ENCODE measurements at places on chromosomes 13 and 19. TPM values are rescaled to one million over a fixed set of nuclear protein-coding genes. Genes with fewer than 3 reads are reported as not detected.
A peak's percentile ranks its signal among the peaks of the same experiment; 100 is the strongest.

DNA sequence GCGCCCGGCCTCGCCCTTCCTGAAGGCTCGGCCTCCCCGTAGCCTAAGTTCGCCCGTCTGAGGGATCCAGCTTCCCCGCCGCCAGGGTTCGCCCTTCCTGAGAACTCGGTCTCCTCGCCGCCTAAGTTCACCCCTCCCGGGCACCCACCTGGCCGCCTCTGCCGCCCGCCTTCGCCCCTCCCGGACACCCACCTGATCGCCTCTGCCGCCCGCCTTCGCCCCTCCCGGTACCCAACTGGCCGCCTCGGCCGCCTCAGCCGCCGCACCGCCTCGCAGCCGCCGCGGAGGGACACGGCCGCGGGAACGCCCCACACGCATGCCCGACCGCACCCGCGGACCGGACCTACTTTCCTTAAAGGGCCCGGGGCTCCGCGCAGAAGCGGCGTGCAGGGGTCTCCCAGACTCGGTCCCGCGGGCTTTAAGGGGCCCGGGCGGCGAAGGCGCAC lies at the start of gene MOB3A:
Gene MOB3A (minus strand): TSS at position 293 of the 446 bp plus-strand sequence. CDS start 17,766 bp downstream, outside the sequence.
- DNase-seq, result peak; percentile 90

DNA sequence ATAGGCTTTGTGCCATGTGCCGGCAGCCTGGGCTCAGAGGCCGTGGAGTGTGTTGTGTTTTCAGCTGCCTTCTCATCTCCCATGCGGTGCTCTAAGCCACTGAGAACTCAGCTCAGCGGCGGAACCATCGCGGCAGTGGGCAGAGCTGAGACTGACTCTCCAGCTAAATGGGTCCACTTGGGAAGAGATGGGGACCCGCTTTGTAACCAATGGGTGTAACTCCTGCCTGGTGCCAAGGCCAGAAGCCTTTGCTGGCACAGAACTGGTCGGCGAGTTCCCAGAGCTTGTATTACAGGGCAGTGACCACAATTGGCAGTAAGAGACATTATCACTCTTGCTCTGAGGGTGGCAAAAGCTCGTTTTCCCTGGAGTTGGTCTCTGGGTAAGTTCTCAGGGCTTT lies 183.0 kb downstream of the STK24 start:
- no peak for DNase-seq

DNA sequence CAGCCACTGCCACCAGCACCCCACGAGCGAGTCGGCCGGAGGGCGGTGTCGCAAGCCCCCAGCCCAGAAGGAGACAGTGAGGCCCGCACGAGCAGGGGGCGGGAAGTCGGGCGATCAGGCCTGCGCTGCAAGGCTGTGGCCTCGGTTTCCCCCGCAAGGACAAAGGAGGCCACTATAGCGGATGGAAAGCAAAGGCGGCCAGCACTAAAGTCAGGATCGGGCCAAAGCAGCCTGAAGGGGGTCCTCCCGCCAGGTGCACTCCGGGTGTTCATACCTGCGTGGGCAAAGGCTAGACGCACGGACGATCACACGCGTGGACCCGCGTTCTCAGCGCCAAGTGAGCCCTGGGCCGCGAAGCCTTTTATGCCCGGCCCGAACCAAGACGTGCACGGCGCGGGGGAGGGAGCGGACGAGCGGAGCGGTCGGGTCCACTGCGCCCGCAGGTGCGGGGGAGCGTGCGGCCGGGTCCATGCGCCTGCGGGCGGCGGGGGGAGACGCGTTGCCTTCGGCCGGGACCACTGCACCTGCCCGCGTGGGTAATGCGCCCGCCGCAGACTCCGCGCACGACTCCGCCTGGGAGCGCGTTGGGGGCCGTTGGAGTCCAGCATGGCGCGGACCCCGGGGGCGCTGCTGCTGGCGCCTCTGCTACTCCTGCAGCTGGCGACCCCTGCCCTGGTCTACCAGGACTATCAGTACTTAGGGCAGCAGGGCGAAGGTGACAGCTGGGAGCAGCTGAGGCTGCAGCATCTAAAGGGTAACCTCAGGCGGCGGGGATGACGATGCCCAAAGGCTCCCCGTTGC lies at the start of the genes PRDX2 and THSD8:
Gene PRDX2 (minus strand): TSS at position 335 of the 801 bp plus-strand sequence. CDS start 539 bp downstream, outside the sequence.
Gene THSD8 (plus strand): TSS at position 604 of the 801 bp plus-strand sequence. CDS start 3 bp downstream, at position 607.
- DNase-seq, result peak; percentile 94

The B3GNT3 gene
- total RNA-seq, result 1.9 TPM

The ICAM4 gene
- 1.0 TPM for total RNA-seq

- no peak for DNase-seq
These were observed 380.1 kb downstream of the FGF14 start for GRCh38 chr13:102021777-102022176.

- no peak for DNase-seq
These were observed 64.4 kb downstream of the B3GLCT start for GRCh38 chr13:31264151-31264550.

- DNase-seq, result no peak
These were observed 22.1 kb upstream of the WDFY2 start for GRCh38 chr13:51562011-51562671.

DNA sequence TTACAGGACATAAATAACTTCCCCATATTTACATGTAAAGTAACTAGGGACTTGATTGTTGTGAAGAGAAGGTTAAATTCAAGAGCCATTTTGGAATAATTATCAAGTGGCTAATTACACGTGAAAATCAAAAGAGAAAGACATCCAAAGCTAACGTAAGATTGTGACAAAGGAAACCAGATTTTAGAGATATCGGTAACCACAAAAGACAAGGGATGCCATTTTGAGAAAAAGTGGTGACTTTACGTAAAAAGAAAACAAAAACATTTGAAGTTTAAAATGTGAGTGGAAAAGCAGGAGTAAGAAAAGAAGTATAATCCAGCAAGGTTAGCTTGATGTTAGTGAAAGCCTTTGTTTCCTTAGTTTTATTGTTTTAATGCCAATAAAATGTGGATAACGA lies 10.9 kb upstream of the VWA8 start:
- DNase-seq, result no peak

- no peak for DNase-seq
These were observed 707 bp upstream of the MAMSTR start for GRCh38 chr19:48720251-48720612.

- DNase-seq, result no peak
These were observed 156.9 kb downstream of the USP12 start for GRCh38 chr13:27014406-27015359.

DNA sequence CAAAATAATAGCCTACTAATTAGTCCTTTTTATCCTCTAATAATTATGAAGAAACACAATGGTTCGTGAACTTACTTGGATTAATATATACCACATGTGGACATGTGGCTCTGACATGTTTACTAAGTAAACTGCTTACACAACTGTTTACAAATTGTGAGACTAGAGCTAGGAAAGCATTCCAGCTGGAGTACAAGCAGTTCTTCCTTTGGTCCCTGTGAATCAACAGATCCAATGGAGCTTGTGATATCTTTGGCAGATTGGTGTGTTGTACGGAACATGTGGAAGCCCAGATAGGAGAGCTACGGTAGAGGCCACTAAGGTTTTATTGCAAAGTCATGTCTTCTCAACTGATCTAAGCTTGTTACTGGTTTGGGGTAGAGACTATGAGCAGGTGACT lies 145.5 kb upstream of the SPRY2 start:
- no peak for DNase-seq

The WASF3 gene
- 20.7 TPM for total RNA-seq

DNA sequence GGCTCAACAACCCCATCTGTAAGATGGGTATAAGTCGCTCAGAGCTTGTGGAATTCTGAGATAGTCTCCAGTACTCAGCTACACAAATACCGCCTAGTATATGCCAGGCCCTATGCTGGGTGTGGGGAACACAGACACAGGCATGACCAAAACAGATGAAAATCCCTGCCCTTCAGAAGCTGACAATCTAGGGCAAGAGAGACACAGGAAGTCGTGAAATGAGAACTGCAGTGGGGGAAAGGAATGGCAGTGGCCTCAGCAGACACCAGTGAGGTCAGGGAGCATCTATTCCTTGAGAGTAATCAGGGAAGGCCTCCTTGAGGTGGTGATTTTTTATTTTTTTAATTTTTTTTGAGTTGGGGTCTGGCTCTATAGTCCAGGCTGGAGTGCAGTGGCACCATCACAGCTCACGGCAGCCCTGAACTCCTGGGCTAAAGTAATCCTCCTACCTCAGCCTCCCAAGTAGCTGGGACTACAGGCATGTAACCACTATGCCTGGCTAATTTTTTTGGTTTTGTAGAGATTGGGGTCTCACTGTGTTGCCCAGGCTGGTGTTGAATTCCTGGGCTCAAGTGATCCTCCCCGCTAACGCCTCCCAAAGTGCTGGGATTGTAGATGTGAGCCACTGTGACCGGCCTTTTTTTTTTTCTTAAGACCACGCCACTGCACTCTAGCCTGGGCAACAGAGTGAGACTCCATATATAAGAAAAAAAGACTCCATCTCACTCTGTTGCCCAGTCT lies 3.2 kb downstream of the TMIGD2 start:
- no peak for DNase-seq

GRCh38 chr13:39417131-39417530 lies 185.9 kb downstream of the LHFPL6 start:
- peak; percentile 77 for DNase-seq

GRCh38 chr19:41771410-41771809 lies 16.1 kb downstream of the CEACAM6 start:
- no peak for DNase-seq

- no peak for DNase-seq
These were observed 34.0 kb downstream of the GPC6 start for GRCh38 chr13:93260591-93260990.

DNA sequence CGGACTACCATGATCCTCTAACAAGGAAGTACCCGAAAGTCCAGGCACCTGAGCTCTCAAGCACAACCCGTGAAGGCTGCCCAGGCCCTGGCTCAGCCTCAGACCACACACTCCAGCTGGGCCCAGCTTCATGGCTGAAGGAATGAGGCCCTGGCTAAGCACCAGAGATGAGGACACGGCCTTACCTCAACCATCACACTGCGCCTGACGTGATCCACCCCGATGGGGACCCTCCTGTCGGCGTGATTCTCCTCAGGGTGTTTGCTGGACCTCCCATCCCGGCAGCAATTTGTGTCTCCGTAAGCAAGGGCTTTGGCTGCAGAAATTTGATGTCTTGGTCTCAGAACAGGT lies 56.5 kb downstream of the F2RL3 start:
- no peak for DNase-seq

DNA sequence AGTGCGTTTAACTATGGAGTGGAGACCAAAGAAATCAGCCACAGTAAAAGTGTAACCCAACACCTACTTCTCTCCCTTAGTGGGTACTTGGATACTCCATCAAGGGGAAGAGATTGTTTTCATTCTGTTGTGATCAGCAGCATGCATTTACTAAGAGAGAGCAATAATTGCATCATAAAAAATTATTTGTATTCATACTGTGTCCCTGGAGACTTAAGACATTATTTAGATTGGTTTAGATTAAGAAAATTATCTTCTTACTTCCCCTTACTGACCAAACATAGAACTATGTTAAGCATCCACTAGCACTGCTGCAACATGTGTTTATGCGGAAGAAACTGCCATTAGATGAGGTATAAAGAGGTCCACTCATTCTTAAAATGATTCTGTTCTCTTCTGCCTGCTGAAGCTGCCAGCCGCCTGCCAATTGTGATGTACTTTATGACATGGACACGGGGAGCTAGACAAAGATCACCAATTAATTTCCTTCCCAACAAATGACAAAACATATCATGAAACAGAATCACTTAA lies 738.5 kb downstream of the DIAPH3 start:
- DNase-seq, result no peak

The CEACAM20 gene
- total RNA-seq, result not detected

GRCh38 chr13:67123165-67123564 lies 107.0 kb downstream of the PCDH9 start:
- no peak for DNase-seq

DNA sequence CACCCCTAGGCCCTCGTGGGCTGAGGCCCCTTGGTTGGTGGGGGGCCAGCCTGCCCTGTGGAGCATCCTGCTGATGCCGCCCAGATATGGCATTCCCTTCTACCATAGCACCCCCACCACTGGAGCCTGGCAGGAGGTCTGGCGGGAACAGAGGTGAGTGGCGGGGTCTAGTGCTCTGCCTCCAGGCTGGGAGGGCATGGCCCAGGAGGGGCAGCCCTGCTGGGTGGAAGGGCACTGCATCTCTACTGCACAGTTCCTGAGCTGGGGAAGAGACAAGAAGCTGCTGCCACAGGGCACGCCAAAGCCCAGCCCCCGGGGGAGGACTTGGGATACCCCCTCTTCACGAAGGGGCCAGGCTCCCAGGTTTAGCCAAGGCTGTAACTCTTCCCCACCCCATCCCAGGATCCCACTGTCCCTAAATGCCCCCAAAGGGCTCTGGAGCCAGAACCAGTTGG lies 2.4 kb upstream of the KMT2B start:
- DNase-seq, result no peak

The SPRED3 gene
- total RNA-seq, result 3.9 TPM

- DNase-seq, result no peak
These were observed 16.9 kb downstream of the COG3 start for GRCh38 chr13:45481688-45482087.

The HIPK4 gene
- total RNA-seq, result not detected

GRCh38 chr13:76245920-76246319 lies 609.8 kb downstream of the LMO7 start:
- no peak for DNase-seq

- DNase-seq, result no peak
These were observed 26.8 kb upstream of the ADGRE5 start for GRCh38 chr19:14354445-14354844.

The RGS9BP gene
- 0.83 TPM for total RNA-seq

- no peak for DNase-seq
These were observed 485.4 kb downstream of the RFC3 start for GRCh38 chr13:34303346-34303745.

GRCh38 chr19:5089283-5089682 lies 120.4 kb downstream of the KDM4B start:
- DNase-seq, result no peak

DNA sequence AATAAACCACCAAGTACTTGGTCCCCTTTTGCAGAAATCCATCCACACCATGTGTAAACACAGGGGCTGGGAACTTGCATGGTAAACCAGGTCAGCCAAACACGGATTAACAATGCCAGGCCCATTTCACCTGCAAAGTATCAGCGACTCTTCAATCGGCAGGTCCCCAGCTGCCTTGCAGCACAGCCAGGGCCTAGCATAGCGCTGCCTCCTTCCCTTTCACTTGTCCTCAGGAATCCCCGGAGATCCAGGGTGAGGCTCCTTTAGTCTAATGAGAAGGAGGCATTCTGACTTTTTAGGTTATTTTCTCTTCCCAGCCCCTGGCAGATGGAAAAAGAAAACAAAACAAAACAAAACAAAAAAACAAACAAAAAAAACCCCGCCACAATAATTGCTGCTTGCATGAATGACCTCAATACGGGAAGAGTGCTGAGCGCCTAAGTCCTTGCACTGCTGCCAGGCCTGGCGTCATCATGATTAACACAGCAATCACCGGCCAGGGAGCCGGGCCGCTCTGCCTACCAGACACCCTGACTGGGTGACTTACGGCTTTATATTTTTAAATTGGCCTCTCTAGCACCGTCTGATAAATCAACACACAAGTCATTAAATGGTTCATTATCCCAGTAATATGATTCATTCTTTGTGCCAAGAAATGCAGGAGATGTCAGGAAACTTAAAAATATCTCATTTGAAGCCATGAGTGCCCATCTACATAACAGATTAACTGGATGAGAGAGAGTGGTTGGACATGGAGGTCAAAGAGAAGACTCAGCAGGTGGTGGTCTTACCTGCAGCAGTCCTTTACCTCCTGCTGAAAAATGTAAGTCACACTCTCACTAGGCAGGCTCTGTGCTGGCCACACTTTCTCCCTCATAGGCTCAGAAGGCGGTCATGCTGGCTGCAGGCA lies 692.7 kb downstream of the UQCRFS1 start:
- DNase-seq, result no peak

The ZNF99 gene
- 0.03 TPM for total RNA-seq

Data from GM23338 (cell line).